ENCODE measurements at places on chromosomes 1 and 21.

DNA sequence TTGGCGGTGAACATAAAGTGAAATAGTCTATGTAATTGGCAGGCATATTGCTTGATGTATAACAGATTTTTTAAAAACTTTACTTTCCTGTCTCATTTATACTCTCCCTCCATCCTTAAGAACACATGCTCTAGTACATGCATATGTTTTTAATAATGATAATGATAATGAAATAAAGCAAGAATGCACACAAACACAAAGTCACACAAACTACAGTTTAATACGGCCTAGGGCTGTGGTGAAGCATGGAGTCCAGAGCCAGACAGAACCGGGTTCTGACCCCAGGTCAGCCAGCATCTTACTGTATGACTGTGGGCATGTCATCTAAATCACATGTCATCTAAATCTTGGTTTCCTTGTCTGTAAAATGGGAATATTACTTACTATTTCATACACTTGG, 324.9 kb upstream of the NFIA start:
- no peak for DNase-seq

- DNase-seq = peak; percentile 93
Measured at GRCh38 chr1:61337981-61338848, 255.9 kb downstream of the NFIA start.

DNA sequence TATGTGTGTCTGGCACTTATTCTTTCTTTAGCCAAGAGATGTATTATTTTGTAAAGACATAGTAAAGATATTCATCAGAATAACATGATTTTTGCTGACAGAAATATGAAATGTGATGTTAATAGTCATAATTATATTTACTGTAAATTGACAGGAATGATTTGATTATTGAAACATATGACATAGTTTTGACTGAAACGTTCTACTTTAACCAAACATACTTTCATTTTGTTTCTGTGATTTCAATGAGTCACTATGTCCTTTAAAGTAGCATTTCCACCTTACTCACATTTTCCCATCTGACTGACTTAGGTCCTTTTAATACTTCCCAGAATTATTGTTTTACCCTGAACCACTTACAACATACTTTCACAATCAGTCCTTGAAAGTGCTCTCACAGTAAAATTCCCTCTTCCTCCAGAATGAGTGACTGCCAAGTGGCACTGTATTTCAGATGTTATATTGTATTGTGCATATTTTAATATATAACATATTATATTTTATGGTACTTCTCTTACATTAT, 437.9 kb downstream of the NCAM2 start:
- DNase-seq = no peak

DNA sequence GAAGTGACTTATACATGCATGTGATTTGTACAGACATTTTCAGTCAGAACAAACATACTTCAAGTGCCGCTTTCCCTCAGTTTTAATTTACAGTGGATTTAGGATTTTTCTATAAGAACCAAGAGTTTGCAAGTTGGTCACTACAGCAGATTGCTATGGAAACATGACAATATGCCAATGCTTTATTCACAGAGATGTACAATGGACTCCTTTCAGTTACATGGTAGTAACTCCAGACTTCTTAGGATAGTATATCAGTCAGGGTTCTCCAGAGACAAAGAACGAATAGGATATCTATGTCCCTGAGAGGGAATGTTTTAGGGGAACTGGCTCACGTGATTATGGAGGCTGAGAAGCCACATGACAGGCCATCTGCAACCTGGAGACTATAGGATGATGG, 27.4 kb downstream of the IFI44 start:
- no peak for DNase-seq

GRCh38 chr1:163766257-163766918, 444.6 kb downstream of the NUF2 start:
- no peak for DNase-seq

- DNase-seq = no peak
Measured at GRCh38 chr1:208526613-208527125, 282.5 kb upstream of the PLXNA2 start.
